ENCODE measurements at places on chromosomes 6 and 20. TPM values are rescaled to one million over a fixed set of nuclear protein-coding genes. Genes with fewer than 3 reads are reported as not detected.

DNA sequence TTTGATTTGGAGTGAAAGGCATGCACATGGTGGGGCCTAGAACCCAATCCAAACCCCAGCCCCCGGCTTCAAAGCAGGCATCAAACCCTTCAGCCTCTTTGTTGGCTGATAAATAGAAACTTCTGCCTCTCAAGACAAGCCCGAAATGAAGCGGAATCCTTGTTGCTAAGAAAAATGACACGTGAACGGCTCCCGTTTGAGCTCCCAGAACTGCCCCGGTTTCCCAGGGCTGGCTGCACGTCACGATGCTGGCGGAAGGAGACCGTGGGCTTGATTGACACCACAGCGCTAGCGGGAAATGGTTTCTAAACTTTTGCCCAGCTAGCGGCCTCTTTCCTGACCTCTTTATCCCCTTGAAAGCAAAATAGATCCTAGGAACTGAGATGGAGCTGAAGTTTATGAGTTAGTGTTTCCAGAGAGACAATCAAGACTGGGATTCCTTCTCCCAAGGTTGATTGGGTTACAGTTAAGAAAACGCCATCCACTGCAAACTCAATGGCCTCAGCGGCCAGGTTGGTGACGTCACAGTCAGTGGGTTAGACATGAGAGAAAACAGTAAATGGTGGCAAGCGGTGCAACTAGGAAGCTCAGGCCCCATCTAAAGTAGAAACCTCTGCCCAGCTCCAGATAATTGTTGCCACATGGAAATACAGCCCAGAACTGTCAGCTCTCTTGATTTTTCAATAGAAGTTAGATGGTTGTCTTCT is 117.0 kb downstream of the ANKRD60 start:
- DNase-seq: no peak

- DNase-seq: no peak
Measured at GRCh38 chr20:63007646-63008488, 1.1 kb upstream of the BHLHE23 start.

GRCh38 chr6:16762268-16762549 is 949 bp upstream of the ATXN1 start:
- DNase-seq: no peak

DNA sequence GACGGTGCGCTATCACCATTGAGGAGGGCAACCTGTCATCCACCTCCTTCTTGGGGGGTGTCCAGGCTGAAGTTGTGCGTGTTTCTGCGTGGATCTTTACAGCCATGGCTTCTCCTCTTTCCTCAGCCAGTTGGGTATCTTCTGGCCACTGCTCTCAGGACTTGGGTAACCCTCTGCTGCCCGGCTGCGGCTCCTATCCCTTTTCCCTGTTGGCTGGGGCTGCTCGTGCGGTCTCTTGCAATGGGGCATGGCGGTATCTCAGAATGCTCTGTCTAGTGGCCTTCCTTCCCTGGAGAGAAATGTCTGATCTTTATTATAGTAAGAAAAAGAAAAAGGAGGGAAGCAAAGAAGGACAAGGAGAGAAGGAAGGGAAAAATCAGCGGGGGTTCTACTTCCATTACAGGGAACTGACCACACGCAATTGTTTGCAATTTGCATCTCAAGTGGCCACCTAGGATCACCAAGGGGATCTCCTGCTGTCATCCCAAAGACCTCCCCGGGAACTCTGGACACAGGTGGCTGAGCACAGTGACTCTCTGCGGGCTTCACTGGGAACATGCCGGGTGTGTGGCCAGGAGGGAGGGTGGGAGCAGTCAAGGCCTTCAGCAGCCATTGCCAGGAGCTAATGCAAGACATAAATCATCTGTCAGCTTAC is 60.8 kb downstream of the NPEPL1 start:
- DNase-seq: no peak

- no peak for DNase-seq
Measured at GRCh38 chr6:121879149-121879548, 443.7 kb downstream of the GJA1 start.

DNA sequence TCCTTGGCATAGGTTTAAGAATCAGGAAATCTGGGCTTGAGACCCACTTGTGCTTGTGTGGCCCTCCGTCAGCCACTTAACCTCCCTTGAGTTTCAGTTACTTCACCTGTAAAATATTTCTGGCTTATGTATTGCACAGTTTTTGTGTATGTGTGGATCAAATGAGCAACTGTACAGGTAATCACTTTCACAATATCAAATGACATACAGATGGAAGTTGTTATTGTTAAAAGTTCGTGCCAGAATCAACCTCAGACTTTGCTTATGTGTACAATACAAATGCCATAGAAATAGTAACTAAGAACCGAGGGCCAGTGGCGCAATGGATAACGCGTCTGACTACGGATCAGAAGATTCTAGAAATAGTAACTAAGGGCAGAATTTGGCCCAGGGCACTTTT is 65.6 kb upstream of the KIF13A start:
- no peak for DNase-seq

DNA sequence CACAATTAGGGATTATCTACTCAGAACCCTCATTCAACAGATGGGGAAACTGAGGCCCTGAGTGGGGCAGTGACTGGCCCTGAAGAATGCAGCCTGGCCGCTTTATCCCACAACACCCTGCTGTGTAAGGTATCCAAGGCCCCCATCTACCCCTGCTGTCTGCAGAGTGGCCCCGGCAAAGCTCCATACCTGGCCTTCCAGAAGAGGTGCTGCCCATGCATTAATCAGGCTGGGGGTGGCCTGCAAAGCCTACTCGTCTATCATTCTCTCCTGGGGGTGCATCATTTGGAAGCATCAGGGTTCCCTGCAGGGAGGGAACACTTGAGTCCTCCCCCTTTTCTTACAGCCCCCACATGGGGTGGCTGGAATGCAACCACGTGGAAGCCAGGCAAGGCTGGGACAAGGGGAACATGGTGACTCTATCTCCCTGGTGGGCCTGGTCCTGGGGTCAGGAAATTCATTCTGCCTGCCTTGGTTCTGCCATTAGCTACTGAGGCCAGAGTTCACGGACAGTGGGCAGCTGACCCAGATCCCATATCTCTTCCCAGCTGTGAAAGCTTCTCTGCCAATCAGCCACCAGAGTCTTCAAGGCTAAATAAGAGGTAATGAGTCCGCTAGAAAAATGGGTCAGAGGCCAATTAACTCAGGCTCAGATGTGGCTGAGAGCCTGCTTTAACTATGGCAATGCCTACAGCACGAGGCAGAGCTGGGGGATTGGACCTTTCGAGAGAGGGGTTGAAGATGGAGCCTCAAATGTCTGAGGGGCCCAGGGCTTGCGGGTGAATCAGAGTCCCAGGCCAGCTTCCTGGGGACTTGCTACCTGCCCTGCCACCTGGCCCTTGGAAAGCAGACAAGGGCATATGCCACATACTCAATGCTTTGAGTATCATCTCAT is 72.3 kb upstream of the TOX2 start:
- DNase-seq: no peak

DNA sequence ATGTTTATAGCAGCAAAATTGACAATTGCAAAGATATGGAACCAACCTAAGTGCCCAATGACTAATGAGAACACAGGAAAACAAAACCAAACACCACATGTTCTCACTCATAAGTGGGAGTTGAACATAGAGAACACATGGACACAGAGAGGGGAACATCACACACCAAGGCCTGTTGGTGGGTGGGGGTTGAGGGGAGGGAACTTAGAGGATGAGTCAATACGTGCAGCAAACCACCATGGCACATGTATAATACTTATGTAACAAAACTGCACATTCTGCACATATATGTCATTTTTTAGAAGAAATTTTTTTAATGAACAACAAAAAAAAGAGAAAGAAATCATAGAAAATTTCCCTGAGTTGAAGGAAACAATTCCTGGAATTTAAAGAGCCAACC is 3.9 kb downstream of the EPM2A start:
- no peak for DNase-seq

DNA sequence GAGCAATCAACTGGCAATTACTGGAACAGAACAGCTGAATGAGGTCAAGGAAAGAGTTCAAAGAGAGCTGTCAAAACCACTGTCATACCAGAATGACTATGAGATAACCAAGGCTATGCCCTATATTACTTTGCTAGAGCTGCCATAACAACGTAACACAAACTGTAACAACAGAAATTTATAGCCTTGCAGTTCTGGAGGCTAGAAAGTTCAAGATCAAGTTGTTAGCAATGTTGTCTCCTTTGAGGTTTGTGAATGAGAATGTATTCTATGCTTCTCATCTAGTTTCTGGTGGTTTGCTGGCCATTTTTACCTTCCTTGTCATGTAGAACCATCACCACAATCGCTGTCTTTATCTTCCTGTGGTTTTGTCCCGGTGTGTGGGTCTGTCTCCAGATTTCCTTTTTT is 1323.0 kb upstream of the GJE1 start:
- DNase-seq: no peak

DNA sequence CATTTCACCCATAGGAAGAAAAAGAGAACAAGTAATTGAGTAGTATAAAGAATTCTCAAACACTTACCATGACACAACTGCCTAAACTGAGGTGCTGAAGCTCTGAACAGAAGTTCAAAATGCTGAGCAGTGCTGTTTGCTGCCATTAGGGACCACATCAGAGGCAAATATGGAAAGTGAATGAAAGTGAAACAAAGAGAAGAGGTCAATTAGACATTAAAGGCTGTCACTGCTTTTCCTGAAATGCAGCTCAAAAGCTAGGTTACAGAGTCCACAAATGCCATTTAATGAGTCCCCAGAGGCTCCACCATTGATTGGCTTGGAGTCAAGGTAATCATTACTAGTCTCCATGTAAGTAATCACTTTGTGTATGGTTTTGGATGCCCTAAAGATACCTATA is 46.1 kb downstream of the POU3F2 start:
- DNase-seq: no peak

DNA sequence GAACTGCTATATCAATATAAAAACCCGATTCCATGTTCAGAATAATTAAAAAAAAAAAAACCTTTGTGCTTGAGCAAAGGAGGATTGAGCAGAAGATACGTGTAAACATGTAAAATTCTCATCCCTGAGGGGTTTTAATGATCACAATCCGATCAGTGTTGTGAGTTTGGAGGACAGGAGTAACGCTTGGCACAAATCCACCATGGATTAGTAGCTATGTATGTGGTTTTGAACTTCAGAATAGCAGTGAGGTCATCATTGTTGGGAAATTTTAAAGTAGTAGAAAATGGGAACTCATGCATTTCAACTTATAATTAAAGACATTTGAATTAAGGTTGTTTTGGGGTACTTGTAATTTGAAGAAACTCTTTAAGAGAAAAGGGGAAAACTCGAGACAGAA is 203.2 kb downstream of the RPS12 start:
- DNase-seq: no peak

DNA sequence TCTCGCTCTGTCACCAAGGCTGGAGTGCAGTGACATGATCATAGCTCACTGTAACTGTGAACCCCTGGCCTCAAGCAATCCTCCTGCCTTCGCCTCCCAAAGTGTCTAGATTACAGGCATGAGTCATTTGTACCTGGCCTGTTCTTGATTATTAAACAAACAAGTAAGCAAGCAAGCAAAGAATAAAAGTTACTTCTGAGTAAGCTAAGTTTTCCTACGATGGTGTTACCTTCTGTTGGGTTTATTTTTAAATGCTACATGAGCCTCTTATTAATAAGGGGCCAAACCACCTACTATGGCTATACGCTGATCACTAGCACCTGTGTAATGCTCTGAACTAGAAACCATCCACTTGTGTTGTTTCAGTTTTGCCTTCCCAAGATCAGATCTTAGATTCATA is 50.8 kb downstream of the IL22RA2 start:
- DNase-seq: no peak

DNA sequence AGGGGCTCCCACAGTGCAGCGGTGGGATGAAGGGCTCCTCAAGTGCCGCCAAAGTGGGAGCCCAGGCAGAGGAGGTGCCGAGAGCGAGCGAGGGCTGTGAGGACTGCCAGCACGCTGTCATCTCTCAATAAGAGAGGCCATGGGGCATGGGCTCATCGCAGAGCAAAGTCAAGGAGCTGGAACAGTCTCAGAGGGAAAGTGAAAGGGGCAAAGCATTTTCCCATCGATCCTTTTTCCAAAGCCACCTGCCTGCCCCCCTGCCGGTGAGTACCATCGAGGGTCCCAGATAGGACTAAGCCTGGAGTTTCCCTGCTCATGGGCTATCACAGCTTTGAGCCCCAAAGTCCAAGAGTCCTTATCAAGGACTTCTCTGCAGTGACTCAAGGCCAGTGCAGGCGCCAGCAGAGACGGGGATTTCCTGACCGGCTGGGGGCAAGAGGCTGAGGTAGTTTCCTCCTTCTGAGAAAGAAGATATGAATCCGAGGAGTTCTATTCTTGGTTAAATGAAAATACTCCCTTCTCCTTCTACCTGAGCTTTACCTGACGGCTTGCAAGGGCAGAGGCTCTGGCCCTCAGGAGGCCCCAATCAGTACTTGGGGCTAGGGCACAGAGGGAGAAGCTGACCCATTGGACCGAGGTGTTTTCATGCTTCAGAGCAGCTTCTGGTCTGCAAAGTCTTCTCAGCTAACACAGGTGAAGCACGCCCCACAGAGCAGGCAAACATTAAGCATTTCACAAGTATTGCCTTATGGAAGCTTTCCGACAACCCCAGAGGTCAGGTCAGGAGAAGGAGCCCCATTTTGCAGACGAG is 22.6 kb downstream of the ETV7 start:
- no peak for DNase-seq

DNA sequence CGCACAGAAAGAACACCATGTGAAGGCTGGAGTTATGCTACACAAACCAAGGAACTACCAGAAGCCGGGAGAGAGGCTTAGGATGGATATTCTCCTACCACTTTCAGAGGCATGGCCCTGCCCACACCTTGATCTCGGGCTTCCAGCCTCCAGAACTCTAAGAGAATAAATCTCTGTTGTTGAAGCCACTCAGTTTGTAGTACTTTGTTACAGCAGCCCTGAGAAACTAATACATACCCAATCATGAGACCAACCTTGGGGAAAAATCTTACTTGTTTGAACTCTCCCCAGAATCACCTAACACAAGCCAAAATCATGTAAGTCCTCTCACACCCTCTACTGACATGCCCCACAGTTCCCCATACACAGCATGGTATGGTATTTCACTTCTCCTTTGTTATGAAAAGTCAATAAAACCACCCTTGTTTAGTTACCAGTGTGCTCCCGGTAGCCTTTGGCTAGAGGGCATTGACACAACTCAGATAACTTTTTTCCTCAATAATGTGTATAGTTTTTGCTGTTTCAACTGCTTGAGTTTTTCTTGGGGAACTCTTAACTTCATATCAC is 40.7 kb upstream of the SLC2A12 start:
- DNase-seq: no peak

GRCh38 chr6:145713773-145714172 is 21.5 kb downstream of the EPM2A start:
- no peak for DNase-seq

Gene PTCRA
- not detected for total RNA-seq

Gene NKAPL
- total RNA-seq: not detected

Gene IL20RA
- total RNA-seq: 1.1 TPM

Gene GNMT
- total RNA-seq: 0.57 TPM

Gene HDGFL1
- total RNA-seq: not detected

Gene EPPIN
- total RNA-seq: not detected

Gene PLCG1
- total RNA-seq: 45.6 TPM

Gene SLC44A4
- 0.74 TPM for total RNA-seq

Gene TMEM244
- total RNA-seq: not detected

Gene MUC21
- total RNA-seq: not detected

Gene SLC4A11
- total RNA-seq: 22.7 TPM
